Natural killer cell (primary cell): ENCODE measurements at places on chromosomes 3 and 15.

DNA sequence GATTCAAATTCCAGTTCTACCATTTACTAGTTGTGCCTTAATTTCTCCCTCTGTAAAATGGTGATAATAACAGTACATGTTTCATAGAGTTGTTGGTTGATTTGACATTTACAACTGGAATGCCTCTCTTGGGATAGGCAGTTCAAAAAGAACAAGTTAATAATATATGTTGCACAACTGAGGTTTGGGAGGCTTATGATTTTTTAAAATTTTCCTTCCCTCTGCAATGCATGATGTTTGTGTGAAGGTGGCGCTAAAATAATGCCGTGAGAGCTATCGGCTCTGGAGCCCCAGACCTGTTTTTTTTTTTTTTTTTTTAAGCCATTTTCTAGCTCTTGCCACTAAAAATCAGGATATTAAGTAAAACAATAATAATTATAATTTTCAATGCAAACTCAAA is 18.6 kb downstream of the DNAJB11 start:
- DNase-seq = no peak
- peaks cover 21% of the 10 kb centered on the region for H3K36me3 ChIP-seq
- H3K27ac ChIP-seq = no peak overlapping the region
- no peaks in the 10 kb centered on the region for H3K27me3 ChIP-seq
- H3K4me1 ChIP-seq = no peaks in the 10 kb centered on the region
- no peak overlapping the region for H3K4me3 ChIP-seq

DNA sequence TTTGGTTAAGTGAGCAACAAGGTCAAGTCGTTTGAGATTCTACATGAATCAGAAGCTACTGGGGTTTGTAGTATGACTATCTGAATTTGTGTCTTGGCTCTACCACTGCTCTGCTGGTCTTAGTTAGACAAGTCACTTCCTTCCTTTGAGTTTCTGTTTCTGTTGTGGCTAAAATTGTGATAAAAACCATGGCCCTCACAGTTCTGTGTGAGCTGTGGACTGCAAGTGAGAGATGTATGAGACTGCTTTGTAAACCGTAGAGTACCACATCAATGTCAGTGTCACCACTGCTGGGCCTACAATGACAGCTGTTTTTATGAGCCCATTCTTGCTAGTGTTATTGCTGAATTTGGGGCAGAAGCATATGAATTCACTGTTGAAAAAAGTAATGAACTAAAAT is 32.7 kb downstream of the RARB start:
- H3K27ac ChIP-seq = peak overlapping the region; percentile 73
- H3K4me3 ChIP-seq = no peak overlapping the region
- DNase-seq = peak; percentile 38
- no peaks in the 10 kb centered on the region for H3K27me3 ChIP-seq
- no peaks in the 10 kb centered on the region for H3K36me3 ChIP-seq

GRCh38 chr3:45355351-45355750 is 33.0 kb upstream of the LARS2 start:
- no peaks in the 10 kb centered on the region for H3K36me3 ChIP-seq
- H3K4me1 ChIP-seq = no peaks in the 10 kb centered on the region
- no peak overlapping the region for H3K27ac ChIP-seq
- H3K4me3 ChIP-seq = no peak overlapping the region

DNA sequence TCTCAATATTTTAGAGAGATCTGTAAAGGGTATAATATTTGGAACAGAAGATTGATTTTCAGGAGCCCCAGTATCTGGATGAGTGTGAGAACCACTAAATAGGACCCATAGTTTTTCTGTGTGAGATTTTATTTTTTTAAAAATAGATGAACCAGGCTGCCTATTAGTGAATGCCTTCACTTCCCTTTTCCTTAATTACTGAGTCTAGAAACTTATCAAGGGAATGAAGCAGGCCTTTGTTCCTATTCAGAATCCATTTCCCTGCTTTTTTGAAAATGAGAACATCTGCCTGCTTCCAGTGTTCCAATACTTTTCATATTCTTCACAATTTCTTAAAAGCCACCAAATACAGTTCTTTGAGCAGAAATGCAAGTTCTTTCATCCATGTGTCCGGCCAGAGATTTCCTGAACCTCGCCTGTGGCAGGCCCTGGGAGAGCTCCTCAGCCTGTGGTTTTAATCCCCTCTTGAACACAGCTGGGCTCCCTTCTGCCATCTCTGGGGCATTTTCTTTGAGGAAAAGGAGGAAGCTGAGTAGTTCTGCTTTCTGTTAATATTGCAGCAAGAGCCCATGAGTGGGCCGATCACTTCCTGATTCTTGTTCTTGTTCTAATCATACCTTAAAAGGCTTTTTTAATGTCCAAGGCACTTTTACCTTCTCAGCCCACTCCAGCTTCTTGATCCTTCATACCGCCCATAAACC is 4.7 kb downstream of the EHD4 start:
- peaks cover 33% of the 10 kb centered on the region for H3K4me1 ChIP-seq
- no peaks in the 10 kb centered on the region for H3K36me3 ChIP-seq
- H3K27me3 ChIP-seq = no peaks in the 10 kb centered on the region
- no peak overlapping the region for H3K27ac ChIP-seq
- DNase-seq = peak; percentile 14

- no peak overlapping the region for H3K27ac ChIP-seq
- no peak for DNase-seq
- peaks cover 13% of the 10 kb centered on the region for H3K4me1 ChIP-seq
- H3K36me3 ChIP-seq = no peaks in the 10 kb centered on the region
- H3K4me3 ChIP-seq = no peak overlapping the region
These were observed 60.3 kb upstream of the SMAD6 start for GRCh38 chr15:66641485-66642315.

GRCh38 chr3:10336761-10337160 is 15.8 kb upstream of the SEC13 start:
- no peak overlapping the region for H3K4me3 ChIP-seq
- no peak overlapping the region for H3K27ac ChIP-seq
- H3K27me3 ChIP-seq = no peaks in the 10 kb centered on the region

- no peak overlapping the region for H3K4me3 ChIP-seq
- H3K27ac ChIP-seq = no peak overlapping the region
- H3K27me3 ChIP-seq = no peaks in the 10 kb centered on the region
- no peaks in the 10 kb centered on the region for H3K36me3 ChIP-seq
- no peak for DNase-seq
These were observed 383.9 kb upstream of the DPH6 start for GRCh38 chr15:35929740-35930444.
